ENCODE measurements at places on chromosomes 11 and 22.

DNA sequence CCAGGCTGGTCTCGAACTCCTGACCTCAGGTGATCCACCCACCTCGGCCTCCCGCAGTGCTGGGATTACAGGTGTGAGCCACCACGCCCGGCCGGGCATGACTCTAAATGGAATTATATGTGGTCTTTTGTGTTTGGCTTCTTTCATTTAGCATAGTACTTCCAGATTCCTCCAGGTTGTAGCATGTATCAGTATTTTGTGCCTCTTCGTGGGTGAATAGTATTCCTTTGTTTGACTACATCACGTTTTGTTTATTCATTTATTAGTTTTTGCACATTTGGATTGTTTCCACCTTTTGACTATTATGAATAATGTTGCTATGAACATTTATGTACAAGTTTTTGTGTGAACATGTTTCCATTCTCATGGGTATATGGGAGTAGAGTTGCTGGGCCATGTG, 24.4 kb downstream of the QSER1 start:
- no peak for DNase-seq

GRCh38 chr22:29190051-29190450, 15.6 kb upstream of the EMID1 start:
- DNase-seq = no peak

GRCh38 chr11:61828629-61829407, 718 bp downstream of the FADS2 start:
- DNase-seq = peak; percentile 67

DNA sequence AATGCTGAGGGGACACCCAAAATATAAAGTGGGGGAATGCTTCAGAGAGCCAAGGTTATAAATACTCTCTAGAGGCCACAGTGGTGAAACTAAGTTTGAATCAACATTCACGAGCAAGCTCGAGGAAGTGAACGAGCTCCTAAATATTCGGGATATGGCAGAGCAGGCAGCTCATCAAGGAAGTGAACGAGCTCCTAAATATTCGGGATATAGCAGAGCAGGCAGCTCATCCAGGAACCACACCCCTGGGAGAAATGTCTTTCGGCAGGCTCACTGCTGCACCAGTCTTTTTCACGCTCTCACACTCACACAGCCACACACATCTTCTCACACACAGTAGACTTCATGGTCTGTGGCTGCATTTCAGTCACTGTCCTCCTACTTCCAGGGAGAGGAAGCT, 787.5 kb downstream of the OPCML start:
- no peak for DNase-seq

GRCh38 chr11:9754010-9754471, 90.2 kb downstream of the SWAP70 start:
- DNase-seq = no peak

DNA sequence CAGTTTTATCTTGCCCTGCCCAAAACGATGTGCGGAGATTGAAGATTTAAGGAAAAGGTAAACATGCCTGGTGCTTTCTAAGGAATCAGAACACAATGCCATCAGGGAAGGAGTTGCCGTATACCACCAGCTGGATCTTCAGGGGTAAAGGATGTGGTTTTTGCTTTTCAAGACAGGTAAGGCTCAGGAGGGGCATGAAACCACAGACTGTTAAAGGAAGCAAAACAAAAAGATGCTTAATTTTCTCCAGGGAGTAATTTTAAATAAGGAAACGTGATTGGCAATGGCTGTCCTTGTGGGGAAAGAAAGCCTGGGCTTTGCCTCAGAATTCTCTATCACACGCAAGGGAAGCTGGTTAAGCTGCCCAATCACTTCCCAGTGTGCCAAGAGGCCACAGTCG, 655.6 kb downstream of the OPCML start:
- no peak for DNase-seq

- no peak for DNase-seq
Observed at GRCh38 chr11:30411383-30411782, 88.5 kb downstream of the ARL14EP start.

- no peak for DNase-seq
Observed at GRCh38 chr11:69781241-69781640, 6.1 kb upstream of the FGF4 start.

DNA sequence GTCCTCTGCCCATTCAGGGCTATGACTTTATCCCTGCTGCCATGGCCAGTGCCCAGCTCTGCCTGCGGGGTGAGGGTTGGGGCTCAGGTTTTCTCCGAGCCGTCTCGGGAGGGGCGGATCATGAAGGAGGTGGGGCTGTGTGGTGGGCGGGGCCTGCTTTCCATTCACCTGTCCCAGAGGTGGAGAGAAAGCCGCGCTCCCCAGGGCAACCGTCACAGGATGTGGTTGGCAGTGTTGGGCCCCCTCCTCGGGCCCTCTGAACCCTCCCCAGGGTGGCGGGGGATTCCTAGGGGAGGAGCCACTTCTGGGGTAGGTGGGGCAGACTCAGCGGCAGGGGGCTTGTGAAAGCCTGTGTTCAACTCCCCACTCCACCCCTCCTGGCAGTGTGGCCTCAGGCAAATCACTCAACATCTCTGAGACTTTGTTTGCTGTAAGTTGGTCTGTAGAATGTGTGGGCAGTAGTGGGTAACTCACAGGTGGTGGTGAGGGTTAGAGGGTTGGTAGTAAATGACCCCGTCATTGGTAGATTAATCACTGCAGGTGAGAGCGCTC, 50.3 kb downstream of the CD6 start:
- DNase-seq = peak; percentile 86

DNA sequence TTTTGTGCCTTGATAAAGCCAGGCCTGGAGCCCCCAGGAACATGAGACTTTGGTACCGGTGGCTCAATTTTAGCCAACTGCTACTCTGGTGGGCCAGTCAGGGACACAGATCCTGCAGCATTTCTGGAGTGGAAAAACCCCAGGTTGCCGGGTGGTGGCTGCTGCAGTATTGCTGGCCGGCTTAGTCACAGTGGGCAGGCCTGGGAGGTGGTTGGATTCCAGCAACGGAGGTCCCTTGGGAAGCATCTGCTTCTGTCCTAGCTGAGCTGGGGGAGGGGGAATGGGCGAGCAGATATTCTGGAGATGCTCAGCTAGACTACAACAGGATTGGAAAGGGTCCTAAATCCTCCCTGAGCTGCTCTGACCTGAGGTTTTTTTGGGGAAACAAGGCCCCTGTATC, 31.6 kb upstream of the ACCSL start:
- DNase-seq = no peak

DNA sequence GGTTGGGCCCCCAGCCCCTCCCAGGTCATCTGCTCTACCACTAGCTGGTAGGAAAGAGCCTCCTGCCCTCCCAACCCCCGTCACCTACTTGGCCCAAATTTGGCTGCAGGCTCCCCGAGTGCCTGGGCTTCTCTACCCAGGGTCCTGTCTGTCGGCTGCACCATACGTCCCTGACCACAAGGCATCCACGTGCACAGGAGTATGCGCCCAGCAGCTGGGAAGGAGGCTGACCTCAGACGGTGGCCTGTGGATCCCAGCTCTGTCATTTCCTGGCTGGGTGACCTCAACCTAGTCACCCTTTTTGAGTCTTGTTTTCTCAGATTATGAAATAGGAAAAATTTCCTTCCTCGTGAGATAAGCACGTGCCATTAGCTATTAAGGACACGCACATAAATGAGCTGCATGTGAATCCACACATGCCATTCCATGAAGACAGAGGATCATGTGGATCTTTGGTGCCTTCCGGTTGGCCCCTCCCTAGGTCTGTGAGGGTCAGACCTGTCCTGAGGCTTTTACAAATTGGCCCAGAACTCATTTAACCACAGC, 13.7 kb downstream of the CYB561A3 start:
- no peak for DNase-seq

DNA sequence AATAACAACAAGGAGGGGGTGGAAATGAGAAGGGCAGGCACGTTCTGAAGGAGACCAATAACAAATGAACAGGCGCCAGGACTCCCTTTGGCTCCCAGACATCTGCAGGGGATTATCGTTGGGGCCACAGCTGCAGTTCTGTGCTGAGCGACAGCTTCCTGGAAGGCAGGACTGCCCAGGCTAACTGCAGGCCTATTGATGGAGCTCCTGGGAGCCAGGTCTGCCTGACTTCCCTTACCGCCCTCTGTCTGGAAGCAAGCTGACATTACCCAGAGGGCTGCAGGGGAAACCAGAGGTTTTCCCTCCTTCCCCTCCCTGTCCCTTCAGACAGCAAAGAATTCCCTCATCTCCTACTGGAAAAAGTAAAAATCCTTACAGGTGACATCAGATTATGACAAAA, 5.0 kb downstream of the DRD2 start:
- no peak for DNase-seq

DNA sequence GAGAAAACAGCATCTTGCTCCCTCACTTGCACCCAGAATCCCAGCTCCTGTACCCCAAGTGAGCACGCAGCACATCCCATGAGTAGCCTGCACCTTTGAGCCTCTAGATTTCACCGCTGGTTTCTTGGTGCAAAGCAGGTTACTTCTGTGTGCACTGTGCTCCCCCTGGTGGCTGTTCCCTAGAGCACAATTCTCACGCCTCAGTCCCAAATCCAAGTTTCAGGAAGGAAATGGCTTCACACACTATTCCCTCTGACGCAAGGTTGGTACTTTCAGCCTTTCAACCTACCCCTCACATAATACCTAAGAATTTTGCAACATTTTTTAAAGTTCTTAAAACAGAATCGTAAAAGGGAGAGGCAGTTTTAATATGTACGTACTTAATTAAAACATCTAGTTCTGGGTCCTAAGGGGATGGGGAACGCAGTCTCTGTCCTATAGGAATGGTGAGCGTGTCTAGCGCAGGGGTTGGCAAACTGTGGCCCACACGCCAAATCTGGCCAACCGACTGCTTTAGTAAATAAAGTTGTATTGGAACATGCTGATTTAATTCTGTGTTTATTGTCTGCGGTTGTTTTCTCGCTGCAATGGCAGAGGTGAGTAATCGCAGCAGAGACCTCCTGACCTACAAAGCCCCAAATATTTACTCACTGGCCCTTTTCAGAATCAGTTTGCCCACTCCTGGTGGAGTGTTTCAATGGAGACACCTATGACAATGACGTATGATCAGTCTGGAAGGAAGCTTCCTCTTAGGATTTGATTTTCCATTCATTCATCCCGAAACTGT, 27.5 kb downstream of the DHCR7 start:
- peak; percentile 51 for DNase-seq

GRCh38 chr11:6094186-6094585, 13.3 kb upstream of the OR56B4 start:
- DNase-seq = no peak

DNA sequence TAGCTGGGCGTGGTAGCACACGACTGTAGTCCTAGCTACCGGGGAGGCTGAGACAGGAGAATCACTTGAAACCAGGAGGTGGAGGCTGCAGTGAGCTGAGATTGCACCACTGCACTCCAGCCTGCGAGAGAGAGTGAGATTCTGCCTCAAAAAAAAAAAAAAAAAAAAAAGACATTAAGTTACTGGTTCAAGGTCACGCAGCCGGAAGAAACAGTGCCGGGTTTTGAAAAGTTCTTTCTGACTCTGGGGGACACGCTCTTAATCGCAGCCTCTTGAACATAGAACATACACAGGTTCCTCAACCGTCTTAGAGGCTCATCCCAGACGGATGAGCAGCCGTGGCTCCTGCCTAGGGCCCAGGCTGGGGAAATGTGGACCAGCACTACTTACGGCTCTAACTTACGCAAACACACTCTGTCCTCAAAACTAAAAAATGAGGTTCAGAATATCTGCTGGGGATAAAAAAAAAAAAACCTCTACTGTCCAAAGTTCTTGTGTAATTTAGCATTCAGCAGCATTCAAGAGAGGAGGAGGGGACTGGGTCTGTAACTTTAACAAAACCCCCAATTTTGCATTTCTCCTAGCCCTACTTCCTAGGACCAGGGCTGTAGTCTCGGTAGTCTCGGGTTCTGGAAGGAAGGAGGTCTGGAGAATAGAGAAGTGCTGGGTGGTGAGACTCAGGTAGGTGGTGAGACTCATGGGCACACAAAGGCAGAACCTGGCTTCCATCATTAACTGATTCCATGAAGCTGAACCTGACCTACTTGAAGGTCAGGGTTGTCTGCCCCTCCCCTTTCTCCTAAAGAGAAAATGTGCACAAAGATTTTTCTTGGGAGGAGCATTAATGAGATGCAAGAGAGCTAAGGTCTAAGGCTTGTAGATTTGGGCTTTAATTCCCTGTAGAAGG, 6.0 kb downstream of the SPTBN2 start:
- DNase-seq = no peak

- no peak for DNase-seq
Observed at GRCh38 chr11:112886434-112887370, 74.5 kb upstream of the NCAM1 start.

DNA sequence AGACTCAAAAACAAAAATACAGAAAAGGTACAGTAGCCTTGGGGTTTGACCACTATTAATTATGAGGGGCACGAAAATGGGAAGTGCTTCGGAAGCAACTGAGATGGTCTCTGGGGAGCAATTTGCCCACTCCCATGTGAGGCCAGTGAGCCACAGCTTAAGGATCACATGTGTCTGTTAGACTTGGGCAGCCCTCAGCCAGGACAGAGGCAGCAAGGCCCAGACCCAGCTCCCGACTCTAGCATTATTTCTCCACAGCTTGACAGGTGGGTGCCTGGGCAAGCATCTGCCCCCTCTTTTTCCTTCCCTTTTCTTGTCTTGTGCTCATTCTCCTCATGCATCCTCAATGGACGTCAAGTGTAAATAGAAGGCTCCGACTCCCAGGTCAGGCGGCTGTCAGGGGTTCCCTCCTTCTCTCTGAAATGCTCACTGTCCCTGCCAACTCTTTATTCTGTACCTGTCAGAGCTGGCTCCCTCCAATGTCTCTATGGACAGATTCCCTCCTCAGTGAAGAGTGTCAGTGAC, 137.0 kb upstream of the RCN1 start:
- no peak for DNase-seq
